Activated naive CD8-positive, alpha-beta T cell treated with anti-CD3 and anti-CD28 coated beads, Interleukin-2, amount 10 ng/mL, durations not matched to agents 7 days and 5 days (primary cell): ENCODE measurements at places on chromosomes 16 and 17. TPM values are rescaled to one million over a fixed set of nuclear protein-coding genes. Genes with fewer than 3 reads are reported as not detected.

TIMP2 gene
- 6.0 TPM for total RNA-seq

SLX4 gene
- total RNA-seq = 16.8 TPM

CHST6 gene
- total RNA-seq = 0.06 TPM

FTO gene
- total RNA-seq = 47.2 TPM

TSNAXIP1 gene
- total RNA-seq = not detected

STH gene
- not detected for total RNA-seq
